ENCODE measurements at places on chromosomes 1 and 21. TPM values are rescaled to one million over a fixed set of nuclear protein-coding genes. Genes with fewer than 3 reads are reported as not detected.

Gene OR2T2
- polyA plus RNA-seq, result not detected

Gene CASQ1
- polyA plus RNA-seq, result 0.53 TPM

Gene RHD
- 0.60 TPM for polyA plus RNA-seq

Gene IL22RA1
- polyA plus RNA-seq, result 3.2 TPM

Gene TRABD2B
- 21.1 TPM for polyA plus RNA-seq

Gene PCAT6
- polyA plus RNA-seq, result 2.5 TPM

Gene RXFP4
- 0.25 TPM for polyA plus RNA-seq

Gene C4BPA
- 0.91 TPM for polyA plus RNA-seq

Gene ADAMTS5
- 24.7 TPM for polyA plus RNA-seq

Gene SH2D1B
- polyA plus RNA-seq, result 0.26 TPM

Gene CA6
- not detected for polyA plus RNA-seq

Gene F11R
- polyA plus RNA-seq, result 81.3 TPM

Gene FCAMR
- 10.3 TPM for polyA plus RNA-seq

DNA sequence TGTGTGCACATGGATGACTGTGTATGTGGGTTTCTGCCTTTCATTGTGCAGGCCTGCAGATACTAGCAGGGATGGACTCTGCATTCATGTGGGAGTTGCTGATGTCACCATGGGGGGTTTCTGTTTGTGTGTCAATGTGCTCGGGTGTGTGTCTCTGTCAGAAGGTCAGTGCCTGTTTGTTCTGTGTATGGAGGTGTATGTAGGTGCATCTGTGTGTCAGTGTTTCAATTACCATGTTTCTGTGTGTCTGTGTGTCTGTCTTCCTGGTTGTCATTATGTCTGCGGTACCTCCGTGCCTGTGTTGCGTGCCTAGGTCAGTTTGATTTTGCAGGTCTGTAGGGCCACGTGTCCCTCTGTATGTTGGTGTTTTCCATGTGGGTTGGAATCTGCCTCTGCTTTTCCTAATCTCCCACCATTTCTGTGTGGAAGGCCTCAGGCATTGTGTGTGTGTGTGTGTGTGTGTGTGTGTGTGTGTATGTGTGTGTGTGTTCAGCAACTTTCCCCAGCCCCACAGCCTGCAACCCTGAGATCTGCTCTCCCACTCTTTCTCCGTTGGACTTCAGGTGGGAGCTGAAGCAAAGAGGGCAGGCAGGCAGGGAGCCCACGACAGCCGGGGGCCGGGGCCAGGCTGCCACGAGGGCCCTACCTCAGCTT is 36.7 kb upstream of the WASF2 start:
- DNase-seq, result no peak

GRCh38 chr1:86748622-86749373 is 44.4 kb downstream of the SH3GLB1 start:
- no peak for DNase-seq

DNA sequence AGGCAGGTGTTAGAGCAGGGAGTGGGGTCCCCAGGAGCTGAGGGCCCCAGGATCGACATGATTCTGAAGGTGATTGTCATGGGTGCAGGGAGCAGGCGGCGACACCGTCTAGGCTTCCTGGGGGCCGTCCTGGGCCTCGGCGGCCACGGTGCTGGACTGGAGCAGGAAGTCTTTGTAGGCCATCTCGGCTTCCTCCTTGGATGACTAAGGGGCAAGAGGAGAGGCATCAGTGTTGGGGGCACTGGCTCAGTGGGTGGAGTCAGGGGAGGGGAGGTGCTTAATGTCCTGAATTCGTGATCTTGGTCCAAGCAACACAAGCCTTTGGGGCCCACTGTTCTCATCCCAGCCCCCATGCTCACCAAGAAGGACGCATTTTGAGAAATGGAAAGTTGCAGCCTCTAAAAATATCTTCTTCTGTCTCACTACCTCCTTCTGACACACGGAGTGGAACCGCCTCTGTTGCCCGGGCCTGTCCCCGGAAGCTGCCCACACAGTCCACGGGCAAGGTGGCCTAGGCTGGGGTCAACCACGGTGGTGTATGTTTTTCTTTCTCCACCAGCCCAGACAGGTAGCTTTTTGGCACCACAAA is 8.6 kb upstream of the FCMR start:
- no peak for DNase-seq

DNA sequence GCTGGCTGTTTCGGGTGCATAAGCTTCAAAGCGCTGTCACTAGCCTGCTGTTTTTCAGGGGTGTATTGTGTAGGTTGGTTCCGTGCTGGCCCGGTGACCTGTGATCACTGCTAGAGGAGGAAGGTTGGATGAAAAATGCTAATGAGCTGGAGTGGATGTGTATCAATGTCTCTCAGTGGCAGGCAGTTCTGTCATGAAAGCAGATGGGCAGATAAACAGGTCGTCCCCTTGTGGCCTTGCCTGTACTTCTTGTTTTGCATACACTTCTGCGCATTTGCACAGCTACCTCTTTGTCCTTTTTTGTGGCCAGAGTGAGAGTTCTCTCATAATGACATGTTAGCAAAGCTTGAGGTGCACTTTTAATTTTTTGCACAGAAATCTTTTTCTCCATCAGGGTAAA is 2.9 kb downstream of the SELENON start:
- DNase-seq, result no peak

DNA sequence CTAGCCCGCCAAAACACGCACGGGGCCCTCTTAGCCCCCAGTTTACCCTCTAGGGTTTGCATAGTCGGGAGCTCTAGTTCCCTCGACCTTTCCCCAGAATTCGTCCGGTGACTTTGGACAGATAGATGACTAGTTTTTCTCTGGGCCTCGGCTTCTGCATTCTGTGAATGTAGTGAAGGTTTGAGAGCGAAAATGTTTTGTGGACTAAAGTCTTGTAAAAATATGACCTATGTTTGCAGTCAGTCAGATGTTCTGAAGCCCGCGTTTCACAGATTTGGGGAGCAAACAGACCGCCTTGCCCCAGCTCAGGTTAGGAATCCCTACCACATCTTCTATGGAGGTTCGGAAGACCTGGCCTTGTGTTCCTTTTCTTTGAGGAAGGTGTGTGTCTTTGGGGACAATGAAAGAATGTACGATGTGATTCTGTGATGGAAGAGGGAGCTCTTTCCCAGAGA is 401 bp downstream of the UQCRH start:
- DNase-seq, result no peak

GRCh38 chr1:61620536-61620935 is 104.4 kb downstream of the TM2D1 start:
- no peak for DNase-seq

DNA sequence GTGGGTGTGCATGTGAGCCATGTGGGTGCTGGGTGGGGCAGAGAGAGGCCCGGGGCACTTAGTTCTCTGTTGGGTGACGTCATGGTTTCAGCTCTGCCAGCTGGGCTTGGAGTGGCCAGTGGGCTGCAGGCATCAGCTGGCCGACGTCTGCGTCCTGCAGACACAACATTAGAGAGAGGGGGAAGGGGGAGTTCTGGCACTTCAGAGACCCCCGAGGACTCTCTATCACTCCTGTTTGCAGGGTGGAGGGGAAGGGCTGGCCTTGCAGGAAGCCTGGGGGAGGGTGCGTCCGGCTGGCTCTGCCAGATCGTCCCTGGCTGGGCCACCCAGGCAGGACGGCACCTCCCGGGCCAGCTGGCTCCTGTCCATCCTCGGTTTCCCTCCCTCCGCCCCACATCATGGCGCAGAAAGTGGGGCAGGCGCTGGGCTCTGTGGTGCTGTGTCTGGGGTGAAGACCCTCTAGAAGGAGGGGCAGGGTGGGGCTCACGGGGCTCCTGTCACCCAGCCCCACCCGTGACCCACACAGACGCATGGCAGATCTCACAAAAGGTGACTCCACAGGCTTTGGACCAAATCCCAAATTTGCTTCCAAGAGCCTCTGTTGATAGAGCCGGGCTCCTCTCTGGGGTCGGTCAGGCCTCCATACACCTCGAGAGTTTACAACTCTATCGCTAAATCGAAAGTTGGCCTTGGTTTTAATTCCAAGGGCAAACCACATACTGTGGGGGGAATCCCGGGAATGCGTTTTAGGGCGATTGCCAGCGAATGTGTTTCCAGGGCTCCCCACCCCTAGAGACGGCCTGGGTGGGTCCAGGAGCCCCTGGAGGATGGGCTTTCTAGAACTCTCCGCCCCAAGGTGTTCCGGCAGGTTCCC is 73.4 kb upstream of the TTC34 start:
- no peak for DNase-seq

DNA sequence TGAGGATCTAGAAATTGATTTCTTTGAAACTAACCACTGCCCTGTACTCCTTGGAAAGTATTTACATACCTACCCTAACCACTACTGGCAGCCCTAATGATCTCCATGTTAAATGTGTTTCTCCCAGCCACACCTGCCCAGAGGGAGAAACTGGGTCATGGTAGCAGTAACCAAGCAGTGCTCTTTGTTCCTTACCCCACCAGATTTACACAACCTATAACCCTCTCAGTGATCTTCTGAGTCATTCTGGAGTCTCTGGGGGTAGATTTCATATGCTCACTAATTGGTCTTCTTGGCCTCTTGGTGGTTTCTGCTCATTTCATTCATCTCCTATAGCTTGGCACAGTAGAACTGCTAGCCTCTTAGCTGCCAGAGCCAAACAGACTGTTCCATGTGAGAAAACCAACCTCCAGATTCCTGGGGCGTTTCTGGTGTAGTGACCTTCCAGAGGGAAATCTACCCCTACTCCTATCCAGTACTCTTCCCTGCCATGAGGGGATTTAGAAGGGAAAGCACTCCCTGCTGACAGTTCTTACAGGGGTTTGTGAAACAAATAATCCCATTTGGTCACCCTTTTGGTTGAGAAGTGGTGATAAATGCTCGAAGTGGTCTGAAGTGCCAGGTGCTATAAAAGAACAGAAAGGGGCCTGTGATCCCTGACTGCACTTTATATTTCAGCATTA is 36.2 kb upstream of the LRIG2 start:
- no peak for DNase-seq

- DNase-seq, result no peak
These were observed 30.9 kb upstream of the RPL11 start for GRCh38 chr1:23660671-23661070.

- DNase-seq, result no peak
These were observed 73.7 kb downstream of the KCNN3 start for GRCh38 chr1:154796303-154796892.

DNA sequence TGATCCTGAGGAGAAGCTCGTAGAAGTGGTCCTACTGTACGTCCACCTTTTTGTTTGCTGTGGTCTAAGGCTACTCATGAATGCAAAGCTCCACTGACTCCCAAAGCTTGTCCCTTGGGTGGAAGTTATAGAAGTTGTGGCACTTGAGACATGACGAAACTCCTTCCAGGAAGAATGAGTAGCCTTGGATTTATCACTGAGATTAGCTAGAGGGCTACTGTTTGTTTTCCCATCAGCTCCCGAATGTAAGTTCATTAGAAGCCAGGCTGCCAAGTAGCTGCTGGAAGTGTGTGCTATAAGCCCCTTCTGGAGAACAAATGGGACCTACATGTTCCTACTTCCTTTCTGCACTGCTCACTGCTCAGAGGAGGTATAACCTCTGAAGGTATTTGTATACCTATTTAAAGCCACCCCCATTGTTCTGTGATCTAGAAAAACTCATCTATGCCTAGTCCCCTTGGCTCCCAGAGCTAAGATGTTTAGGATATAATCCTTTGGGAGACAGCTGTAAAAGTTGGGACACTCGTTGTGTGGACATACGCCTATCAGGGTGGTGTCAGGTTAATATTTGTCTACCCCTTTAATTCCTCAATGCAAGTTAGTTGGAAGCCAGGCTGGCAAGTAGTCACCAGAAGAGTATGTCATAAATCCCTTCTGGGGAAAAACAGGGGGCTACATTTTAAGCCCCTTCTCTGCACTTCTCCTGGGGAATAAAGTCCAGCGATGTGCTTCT is 72.9 kb downstream of the SCMH1 start:
- no peak for DNase-seq

DNA sequence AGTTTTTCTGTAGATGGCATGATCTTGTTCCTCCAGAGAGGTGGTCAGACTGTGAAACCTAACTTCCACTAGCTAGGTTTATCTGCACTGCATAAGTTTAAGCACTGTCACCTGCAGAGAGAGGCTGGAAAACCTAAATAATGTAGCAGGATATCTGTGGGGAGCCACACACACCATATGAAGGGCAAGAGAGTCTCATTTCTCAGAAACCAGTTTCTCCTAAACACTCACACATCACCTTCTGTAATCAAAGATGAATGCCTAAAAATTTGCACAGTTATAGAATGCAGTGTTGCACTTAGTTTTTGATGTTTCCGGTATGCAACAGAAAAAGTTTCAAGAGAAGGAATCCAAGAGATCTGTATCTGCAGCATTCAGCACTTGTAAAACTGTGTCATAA is 654.6 kb downstream of the ADGRL2 start:
- DNase-seq, result no peak

GRCh38 chr1:150507912-150508864 is at the start of gene ECM1:
TSS of gene ECM1 (plus strand) at chr1:150508109. CDS start at chr1:150508210, 101 bp downstream.
- no peak for DNase-seq

GRCh38 chr1:234528074-234528865 is 49.3 kb upstream of the TARBP1 start:
- no peak for DNase-seq

DNA sequence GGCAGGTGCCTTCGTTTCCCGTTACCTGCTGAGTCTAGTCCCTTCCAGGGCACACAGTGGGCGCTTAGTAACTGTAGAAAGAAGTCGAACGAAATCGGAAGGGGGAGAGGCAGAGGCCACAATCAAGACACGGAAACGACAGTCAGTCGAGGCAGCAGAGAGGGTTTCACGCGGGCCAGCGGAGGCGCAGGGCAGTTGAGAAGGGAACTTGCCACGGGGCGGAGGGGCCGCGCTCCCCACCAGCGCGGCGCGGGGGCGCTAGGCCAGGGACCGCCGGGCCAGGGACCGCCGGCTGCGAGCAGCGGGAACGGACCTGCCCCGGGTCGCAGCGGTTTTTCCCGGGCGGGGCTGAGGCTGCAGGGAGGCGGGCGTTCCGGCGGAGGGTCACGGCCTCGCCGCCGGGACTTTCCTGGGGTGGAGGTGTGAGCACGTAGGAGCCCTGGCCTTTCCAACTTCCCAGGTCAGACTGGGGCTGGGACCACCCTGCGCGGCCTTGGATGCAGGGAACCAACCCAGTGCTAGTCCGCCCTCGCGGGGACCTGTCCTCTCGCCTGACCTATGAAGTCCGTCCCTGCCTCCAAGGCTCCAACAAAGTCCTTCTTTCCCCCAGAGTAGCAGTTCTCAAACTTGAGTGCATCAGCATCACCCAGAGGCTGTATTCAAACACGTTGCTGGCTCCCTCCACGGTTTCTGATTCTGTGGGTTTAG is 150.1 kb upstream of the FGGY start:
- no peak for DNase-seq

DNA sequence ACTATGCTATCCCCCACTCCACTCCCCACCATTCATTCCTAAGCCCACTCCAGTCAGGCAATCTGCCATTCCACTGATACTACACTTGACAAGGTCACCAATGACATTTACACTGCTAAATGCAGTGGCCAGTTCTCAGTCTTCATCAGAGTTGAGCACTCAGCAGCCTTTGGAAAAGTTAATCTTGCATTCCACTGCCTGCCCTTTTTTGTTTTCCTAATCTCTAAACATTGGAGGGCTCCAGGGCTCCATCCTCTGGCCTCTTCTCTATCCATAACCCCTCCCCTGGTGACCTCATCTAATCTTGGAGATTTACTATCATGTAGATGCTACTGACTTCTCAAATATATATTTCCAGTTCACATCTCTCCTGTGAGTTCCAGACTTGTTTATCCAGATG is 70.9 kb upstream of the S1PR1 start:
- no peak for DNase-seq

Data from right renal pelvis (tissue), 4 donors.